ENCODE measurements at places on chromosomes 12 and 14.

DNA sequence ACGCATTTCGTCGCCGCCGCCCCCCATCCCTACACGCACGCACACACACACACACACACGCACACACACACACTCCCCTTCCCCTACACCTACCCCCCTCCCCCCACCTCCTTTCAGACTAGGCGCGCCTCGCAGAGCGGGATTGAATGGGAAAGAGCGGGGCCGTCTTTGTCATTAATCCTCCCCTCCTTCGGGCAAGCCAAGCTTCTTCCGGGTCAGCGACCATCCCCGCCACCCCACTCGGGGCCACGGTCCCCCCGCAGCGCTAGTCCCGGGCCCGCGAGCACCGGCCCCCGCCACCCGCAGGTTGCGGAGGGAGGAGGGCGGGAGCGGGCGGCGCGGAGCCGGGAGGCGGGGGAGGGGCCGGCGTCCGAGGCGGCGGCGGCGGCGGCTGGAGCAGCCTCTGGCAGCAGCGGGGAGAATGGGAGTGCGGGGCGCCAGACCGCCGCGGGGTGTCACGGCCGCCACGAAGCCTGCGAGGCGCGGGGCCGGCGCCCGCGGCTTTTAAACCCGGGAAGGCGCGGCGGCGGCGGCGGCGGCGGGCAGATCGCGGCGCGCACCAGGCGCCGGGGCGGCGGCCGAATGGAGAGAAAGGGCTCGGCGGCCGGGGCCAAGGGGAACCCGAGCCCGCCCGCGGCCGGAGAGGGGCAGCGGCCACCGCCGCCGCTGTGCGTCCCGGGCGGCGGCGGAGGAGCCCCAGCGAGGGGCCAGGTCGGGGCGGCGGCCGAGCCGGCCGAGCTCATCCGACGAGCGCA lies at the start of gene TTC9:
TTC9 (plus strand) TSS at position 369 of the 755 bp plus-strand sequence; CDS start at position 583, 214 bp downstream.
- no peak for DNase-seq

DNA sequence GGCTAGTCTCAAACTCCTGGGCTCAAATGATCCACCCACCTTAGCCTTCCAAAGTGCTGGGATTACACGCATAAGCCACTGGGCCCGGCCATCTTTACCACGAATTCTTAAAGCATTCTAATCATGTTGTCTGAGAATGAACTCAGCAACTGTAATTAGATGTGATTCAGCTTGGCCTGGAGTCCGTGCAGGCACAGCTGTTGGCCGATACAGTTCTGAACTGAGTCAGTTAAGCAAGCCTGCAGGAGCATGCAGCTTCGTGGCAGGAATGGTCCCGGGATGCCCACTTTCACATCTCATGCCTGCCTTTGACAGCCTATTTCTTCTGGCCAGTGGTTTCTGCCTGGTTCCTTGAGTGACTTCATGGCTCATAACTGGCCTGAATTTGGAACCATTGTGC lies 194.1 kb downstream of the ANO6 start:
- DNase-seq = no peak

- DNase-seq = no peak
These were observed 425.2 kb upstream of the MIS18BP1 start for GRCh38 chr14:45678163-45678562.

DNA sequence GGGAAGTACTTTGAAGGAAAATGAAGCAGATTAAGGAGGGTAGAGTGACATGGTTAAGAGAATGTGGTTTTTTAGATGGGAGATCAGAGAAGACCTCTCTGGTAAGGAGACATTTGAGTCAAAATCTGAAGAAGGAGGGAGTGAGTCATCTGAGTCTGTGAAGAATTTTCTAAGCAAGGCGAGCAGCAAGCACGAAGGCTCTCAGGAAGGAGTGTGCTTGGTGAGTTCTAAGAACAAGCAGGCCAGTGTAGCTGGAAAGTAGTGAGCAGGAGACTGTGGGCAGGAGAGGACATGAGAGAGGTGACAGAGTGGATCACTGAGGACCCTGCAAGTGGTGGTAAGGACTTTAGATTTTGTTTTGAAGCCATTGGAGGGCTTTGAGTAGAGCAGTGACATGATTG lies 76.3 kb upstream of the FUT8 start:
- no peak for DNase-seq

- DNase-seq = no peak
These were observed 22.8 kb downstream of the PIGH start for GRCh38 chr14:67577181-67577808.

DNA sequence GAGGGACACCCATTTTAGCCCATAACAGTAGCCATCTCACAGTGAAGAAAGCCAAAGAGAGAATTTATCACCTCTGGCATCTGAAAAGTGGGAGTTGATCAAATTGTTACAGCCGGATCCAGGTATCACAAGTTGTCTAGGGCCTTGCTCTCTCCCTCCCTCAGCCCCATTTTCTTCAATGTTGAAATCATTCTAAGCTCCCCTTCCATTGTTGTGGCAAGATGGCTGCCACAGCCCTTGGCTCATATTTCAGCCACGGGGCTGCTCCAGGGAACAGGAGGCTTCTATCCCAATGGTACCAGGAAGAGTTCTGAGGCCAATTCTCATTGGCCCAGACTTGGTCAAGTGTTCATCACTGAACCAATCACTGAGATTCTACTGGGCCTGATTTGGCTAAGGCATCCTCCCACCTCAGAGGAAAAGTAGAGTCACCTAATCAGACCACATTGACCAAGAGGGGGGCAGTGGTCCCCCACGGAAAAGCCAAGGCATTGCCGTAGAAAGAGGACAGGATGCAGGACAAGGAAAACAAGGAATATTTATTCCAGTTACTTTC lies 106.2 kb downstream of the GPATCH2L start:
- DNase-seq = no peak

DNA sequence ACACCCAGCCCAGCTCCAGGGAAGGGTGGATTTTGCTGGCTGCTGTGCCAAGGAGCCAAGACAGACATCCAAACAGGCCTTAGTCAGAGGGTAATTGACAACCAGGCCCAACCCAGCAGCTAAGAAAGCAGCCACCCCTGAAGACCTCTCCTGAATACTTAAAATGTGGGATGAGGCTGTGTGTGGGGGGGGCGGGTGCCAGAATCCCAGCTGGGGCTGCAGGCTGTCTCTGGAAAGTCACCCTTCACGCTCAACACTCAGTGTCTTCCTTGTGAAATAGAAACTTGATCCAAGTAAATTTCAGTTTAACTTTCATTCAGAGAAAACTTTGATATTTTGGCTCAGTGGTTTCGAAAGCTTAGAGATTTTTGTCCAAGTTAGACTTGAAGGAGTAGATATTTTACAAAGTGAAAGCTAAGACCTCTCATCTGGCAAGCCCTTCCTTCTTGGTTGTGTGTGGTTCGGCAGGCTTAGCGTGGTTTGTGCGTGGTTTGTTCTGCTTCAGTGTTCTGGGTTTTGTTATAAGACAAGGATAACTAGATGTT lies 5.1 kb downstream of the PAPLN start:
- no peak for DNase-seq
